ENCODE measurements at places on chromosomes 6 and 20.
A peak's percentile ranks its signal among the peaks of the same experiment; 100 is the strongest.

GRCh38 chr6:126312013-126312665, 27.8 kb upstream of the CENPW start:
- no peak for DNase-seq

DNA sequence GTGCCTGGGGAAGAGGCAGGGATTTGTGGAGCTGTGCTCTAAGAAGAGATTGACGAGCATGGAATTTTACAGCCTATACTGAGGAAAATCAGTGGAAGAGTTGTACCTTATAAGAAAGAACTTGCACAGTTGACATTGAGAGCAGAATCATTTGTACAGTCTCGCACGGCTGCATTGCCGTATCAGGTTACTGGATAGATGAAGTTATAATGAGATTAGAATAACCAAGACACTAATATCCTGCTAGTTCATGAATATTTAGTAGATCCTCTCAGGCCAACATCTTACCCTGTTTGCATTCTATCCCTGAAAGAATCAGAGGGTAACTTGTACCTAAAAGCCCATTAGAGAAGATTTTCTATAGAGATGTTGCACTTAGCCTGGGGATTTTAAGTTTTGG, 447.1 kb downstream of the PREX1 start:
- DNase-seq = no peak

DNA sequence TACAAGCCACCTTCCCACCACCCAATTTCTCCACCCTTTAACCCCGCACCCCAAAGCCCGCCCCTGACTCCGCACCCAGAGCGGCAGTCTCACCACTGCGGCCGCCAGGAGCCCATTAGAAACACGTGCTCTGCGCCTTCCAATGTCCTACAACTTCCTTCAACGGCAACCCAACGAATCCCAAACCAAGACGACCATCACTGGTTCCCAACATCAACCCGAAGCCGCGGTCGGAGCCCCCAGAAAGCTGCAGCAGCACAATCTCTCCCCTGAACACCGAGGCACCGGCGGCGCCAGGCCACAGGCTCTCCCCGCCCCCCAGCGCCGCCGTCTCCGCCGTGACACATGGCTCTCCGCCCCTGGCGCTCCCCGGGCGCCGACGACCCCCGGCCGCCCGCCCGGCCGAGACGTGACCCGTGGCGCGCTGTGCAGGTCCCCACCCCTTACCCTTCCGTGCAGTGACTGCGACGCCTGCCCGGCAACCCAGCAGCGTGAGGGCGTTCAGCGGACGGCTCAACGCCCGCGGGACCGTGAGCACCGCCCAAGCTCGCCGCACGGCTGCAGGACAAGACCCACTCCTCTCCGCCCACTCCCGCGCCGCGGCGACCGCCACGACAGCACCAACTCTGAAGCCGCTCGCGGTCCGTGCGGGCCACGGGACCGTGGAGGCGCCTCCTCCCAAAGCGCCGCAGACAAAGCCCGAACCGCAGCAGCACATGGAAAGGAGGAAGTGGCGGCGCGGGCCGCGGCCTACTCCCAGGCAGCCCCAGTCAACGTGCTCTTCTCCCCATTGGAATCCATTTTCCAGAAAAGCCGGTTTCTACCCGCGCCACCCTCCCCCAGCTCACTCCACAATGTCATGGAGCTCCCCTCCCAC, 551 bp downstream of the SYNCRIP start:
- peak; percentile 14 for DNase-seq

DNA sequence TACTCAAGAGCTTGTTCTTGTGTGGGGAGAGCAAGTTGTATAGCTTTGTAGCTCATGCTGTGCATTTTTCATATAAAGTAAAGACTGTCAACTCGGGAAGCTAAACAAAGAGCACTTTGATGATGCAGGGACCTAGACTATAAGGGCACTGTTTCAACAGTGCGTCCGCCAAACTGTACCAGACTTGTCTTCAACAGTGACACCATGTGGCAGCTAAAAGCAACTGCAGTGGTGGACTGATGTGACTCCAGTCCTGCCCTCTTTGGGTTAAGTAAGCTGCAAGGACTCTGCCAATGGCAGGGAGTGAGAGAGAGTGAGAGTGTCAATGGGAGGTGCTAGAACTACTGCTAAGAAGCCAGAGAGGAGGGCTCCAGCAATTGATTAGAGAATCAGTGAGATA, 48.1 kb upstream of the MC3R start:
- no peak for DNase-seq

DNA sequence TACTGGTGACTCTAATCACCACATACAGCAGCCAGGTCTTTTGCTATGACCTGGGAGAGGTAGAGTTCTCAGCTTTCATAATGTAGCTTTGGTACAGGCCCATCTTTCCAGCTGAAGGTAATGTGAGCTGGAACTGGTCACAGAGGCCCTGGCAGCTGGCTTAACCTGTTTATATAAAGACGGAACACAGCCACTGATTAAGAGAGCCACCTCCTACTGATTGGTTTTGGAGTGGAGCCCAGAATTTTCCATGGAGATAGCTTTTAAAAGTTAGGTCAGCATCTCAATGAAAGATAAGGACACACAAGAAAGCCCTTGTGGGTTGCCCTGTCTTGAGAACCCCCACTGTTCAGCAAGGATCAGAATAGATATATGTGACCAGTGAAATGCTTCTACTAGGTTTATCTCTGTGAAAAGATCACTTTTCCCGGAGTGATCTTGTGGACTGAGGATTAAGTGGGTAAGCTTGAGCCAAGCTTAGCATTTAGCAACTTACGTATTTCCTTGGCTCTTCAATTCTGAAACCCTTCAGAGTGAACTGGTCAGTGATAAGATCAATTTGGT, 213.7 kb upstream of the CITED2 start:
- DNase-seq = peak; percentile 61

DNA sequence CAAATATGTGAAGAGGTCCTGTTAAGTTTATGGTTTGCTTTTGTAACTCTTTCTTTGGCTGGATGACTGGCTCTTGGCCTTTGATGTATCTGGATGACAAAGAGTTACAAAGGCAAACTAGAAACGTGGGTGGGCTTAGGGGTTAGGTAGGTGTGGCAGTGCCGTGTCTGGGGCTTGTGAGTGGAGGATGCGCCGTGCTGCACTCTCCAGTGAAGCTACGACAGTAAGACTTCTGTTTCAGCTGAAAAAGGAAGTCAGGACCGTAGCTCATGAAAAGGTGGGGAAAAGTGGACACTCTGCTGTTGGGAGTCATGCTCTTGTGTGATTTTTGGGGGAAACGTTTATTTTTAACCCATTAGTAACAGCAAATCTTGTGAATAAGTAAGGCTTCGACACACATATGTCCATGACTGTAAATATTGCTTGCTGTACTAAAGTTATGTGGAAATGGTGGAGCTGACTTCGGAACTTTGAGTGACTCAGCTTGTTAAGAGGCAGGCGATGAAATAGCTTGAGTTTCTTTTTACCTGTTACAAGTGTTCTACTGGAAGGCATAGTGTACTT, 45.6 kb downstream of the DUSP22 start:
- no peak for DNase-seq

DNA sequence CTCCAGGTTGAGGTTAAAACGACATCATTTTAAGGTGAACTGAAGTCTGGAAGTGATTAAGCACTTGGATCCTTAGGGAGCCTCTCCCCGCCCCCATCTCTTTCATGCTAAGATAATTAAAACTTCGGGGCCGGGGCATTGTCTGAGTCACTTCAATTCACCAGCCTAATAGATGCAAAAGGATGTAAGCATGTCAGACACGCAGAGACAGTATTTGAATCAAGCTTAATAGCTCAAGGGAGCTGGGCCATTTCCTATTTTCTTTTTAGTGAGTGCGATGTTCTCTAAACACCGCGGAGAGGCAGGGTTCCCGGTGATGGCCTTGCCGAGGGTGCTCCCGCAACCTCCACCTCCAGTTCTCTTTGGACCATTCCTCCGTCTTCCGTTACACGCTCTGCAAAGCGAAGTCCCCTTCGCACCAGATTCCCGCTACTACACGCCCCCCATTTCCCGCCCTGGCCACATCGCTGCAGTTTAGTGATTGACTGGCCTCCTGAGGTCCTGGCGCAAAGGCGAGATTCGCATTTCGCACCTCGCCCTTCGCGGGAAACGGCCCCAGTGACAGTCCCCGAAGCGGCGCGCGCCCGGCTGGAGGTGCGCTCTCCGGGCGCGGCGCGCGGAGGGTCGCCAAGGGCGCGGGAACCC, 516 bp upstream of the IRF4 start:
- DNase-seq = no peak

DNA sequence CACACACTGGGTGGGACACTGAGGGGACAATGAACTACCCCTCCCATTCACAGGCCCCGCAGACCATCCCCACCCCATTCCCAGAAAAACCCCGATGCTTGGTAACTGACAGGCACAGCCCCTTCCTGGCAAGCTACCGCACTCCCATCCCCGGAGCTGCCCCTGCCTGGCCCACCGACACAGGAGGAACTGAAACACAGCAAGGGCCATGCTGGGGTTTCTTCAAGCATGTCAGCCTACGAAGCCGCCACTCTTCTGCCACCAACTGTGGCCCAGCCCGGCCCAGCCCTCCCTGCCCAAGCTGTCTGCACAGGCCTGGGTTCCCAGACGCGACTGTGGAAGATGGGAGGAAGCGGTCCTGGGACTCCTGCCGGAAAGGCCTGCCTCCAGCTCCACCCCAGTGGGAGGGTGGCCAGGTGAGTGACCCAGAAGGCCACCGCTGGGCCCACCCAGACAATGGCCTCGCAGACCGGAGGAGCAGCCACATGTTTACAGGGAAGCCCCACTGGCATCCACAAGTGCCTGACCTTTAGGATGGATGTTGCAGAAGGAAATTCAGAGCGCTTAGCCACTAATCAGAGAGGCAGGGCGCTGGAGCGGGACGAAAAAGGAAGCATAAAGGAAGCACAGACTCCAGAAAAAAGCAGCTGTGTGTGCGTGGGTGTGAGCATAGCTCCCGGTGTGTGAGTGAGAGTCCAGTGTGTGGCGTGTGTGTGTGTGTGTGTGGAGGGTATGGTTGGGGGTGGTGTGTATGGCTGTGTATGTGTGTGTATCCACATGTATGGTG, 91.6 kb downstream of the PRND start:
- no peak for DNase-seq

- DNase-seq = peak; percentile 27
These were observed 952.9 kb upstream of the EPHA7 start for GRCh38 chr6:94372229-94372628.

DNA sequence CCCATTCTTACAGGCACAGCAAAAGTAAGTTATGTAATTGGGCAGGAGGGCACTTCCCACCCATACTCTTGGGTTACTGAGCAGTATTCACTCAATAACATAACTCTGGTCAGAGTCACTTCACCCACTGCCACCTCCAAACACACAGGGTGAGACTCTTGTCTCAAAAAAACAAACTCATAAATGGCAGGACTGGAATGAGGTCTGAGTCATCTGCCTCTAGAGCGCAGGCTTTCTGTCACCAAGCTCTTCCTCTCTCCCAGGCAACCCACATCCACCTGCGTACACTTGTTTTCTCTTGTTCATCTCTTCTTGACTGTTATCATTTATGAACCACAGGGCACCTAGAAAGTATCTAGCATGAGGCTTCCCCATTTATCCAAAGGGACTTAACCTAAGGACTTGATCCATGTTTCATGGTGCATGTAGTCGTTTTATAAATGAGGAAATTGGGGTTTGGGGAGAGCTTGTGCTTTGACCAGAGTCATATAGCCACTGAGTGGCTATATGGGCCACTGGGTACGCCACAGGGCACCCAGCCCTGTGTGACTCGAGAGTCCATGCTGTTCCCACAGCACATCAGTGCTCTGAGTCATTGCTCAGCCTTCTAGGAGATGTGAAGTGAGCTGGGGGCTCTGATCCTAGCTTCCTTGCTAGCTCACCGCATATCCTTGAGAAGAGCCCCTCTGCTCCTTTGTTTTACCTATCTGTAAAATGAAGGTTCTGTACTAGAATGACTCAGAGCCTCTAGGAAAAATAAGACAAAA, 22.4 kb downstream of the C20orf173 start:
- DNase-seq = no peak

DNA sequence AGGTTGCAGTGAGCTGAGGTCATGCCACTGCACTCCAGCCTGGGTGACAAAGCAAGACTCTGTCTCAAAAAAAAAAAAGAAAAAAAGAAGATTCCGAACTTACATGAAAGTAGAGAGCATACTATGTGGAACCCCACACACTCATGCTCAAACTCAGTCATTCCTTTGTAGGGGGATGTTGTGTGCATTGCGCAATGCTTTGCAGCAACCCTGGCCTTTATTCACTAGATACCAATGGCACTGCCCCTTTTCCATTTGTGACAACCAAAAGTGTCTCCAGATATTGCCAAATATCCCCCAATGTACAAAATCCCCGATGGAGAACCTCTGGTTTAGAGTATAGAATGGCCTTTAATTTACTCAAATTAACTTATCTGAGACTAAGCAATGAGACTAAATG, 158.6 kb downstream of the GJA1 start:
- no peak for DNase-seq

- no peak for DNase-seq
These were observed 70.8 kb downstream of the TFAP2B start for GRCh38 chr6:50889497-50889896.

DNA sequence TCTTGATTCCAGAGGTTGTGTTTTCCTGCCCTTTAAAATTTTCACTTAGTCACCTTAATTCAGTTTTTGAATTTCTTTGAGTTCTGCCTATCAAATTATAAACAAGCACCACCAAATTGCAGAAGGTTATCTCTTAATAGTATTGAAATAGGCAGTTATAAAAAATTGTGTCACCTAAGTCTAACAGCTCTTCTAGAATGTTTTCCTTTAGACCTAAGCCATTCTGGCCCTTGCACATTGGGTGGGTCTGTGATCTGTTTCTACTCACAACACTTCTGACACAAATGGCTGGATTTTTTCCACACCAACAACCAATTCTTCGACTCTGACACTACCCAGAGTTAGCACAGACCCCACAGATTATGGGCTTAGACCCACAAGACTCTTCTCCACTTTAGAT, 101.9 kb downstream of the CARMIL1 start:
- no peak for DNase-seq

DNA sequence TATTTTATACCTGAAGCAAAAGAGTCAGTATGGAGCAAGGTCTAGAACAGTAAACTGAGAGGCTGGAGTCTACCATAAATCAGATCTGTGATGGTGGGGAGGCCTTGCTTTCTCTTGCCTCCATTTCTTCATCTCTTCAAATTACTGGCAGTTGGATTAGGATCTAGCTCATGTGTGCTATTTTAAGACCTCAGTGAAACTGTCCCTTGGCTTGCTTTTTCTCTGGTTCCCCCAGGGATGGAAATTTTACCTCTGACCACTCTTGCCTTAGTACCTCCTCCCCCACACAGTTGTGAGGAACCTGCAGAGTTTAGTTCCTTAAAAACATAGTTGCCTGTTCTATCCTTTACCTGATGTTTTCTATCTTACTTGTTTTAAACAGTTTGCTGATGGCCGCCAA, 8.5 kb downstream of the TMEM14B start:
- DNase-seq = no peak

GRCh38 chr20:38198238-38198861, 33.3 kb upstream of the TGM2 start:
- no peak for DNase-seq

- no peak for DNase-seq
These were observed 97.8 kb downstream of the NOL4L start for GRCh38 chr20:32487381-32487780.

DNA sequence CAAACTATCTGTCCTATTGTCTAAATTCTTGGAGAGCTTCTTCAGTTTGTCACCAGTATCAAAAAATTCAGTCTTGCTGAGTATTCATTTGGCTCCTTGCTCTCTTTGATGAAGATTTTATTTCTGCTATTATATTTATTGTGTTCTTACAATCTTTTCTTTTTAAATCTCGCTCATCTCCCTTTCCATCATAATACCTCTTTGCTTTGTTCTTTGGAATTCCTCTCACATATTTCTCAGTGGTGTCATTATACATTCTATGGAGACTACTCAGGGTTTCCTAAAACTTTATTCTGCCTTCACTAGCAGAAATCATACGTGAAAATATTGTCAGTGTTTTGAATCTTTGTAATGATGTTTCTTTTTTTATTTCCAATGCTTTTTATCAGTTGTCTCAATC, 445.2 kb upstream of the ID4 start:
- DNase-seq = no peak

All from NCI-H2081 treated with DMSO at 0.1 percent for 48 hours (cell line).